CD4-positive, alpha-beta T cell treated with Interleukin-1 beta for 1 hour (primary cell): ENCODE measurements at places on chromosomes 6 and 20.

- peak; percentile 85 for DNase-seq
Observed at GRCh38 chr6:87407901-87408720, at the start of gene CFAP206. TSS of gene CFAP206 (plus strand) at chr6:87407972. CDS start at chr6:87409840, 1,868 bp downstream.

DNA sequence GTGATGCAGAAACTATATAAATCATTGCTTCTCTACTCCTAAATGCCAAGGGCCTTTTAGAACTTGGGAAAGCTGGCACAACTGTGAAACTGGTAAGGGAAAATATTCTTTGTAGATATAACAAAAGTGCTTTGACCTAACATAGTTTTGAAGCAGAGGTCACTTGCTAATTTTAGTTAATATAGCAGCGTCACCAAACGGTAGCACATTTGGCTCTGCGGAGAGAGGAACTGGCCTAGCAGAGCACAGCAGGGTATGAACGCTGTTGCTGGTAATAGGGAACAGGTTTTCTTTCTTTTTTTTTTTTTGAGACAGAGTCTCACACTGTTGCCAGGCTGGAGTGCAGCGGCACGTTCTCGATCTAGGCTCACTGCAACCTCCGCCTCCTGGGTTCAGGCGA is 67.4 kb downstream of the ECT2L start:
- no peak for DNase-seq

DNA sequence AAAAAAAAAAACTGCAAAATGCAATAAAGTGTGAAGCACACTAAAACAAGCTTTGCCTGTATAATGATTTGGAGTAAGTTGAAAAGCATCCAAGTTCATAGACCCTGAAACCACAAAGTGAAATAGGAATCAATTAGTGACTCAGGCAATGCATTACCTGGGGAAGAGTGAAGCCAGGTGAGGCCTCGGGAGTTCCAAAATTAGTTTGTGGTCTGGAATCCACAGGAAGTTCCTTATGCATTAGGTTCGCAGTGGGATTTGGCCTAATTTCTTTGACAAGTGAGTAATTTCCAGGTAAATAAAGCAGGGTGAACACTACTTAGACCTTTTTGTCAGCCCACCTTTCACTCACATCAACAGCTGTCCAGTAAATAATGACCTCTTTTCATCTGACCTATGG is 490.8 kb downstream of the CBLN4 start:
- no peak for DNase-seq

- DNase-seq = no peak
Observed at GRCh38 chr6:166318227-166318626, 10.0 kb upstream of the PRR18 start.

DNA sequence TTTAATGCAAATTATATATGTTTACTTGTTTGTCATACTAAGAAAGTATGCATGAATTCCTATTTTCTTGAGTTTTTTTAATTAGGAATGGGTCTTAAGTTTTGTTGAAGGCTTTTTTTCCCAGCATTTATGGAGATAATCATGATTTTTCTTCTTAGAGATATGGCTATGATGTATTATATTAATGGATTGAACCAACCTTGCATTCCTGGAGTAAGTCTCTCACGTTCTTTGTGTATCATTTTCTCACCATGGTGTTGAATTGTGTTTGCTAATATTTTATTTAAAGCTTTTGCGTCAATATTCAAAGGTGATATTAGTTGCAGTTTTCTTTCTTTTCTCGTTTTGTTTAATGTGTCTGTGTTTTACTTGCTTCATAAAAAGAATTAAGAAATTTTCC is 48.4 kb upstream of the SLC35D3 start:
- no peak for DNase-seq

DNA sequence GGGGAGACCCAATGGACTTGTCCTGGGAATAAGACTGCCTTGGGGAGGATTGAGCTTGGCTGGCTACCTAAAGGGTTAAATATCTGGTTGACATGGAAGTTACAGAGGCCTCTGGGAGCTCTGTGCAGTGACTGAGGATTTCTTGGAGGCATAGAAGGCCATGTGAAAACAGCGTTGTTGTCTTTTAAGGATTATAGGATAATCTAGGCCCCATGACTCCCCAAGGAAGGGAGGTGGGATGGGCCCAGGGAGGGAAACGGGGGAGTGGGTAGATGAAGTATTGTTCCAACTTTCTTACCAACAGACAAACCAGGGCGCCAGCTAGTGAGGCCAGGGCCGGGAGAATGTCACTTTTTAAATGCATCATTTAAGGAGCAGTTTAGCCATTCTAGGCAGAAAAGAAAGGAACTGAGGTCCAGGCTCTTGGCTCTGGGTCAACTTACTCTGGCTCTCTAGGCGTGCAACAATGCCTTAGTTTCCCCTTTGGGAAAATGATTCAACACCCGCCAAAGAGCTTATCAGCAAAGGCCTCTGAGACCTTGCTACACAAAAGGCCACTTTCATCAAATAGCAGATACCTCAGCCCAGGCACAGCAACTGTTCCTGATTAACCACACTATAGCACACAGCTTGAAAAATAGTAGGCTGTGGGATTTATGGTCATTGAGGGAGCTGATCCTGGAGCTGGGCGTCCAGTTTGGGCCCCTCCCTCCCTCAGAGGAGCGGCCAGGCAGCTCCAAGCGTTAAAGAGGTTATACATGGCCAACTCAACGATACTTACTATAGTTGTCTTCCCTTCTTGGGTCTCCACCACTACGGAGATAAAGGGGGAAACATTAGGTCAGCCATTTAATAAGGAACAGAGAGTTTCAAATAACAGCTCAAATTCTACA is 7.0 kb downstream of the MRPS18A start:
- DNase-seq = no peak

DNA sequence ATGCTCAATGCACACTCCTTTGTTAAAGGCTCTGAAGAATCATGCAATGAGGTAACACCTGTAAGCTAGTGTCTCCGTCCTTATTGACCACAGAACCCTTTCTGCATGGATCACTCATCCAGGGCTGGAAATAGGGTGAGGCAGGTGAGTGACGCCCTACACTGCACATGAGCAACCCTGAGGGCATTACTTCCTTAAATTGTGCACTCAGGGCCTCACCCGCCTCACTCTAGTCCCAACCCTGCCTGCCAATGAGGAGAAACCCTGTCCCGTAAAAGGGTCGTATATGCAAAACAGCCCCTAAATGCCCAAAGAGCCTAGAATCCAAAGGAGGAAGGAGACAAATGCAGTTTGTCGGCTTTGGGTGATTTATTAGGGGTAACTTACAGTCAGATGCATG is 33.6 kb upstream of the NOP56 start:
- DNase-seq = no peak

DNA sequence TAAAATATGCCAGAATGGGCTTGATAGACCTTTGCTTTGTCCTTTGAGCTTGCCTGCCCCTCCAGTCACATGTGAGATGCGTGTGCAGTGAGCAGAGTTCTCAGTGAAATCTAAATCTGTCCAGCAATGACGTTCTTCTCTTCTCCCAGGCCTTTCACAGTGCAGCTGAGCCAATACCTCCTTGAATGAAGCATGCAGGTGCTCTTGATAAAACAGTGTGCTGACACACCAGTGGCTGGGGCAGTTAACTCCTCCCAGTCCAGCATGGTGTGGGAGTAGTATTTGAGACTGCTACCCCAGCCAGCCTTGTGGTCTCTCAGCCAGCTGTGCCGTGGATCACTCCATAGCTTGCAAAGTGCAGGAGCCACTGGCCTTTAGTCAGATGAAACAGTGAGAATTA is 240.5 kb downstream of the FARS2 start:
- no peak for DNase-seq

- DNase-seq = no peak
Observed at GRCh38 chr20:53736122-53736756, 142.6 kb upstream of the ZNF217 start.

GRCh38 chr6:43805699-43806042 is 35.7 kb downstream of the VEGFA start:
- DNase-seq = no peak

- no peak for DNase-seq
Observed at GRCh38 chr20:4453359-4453758, 268.4 kb upstream of the PRND start.

DNA sequence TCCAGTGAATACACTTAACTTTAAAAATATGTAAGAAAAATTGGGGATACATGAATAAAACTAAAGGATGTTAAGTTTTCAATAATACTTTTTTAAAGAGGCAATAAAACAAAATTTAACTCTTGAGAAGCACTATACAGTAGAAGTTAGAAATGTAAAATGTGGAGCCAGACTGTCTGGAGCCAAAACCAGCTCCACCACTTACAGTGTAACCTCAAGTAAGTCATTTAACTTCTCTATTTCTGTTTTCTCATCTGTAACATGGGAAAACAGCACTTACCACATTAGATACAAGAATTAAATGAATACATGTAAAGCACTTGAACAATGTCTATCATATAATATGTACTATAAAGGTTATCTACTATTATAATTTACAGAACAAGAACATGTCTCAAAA is 6.7 kb downstream of the ATG5 start:
- no peak for DNase-seq
